Fibroblast of pulmonary artery (primary cell): ENCODE measurements at places on chromosomes 6 and 20.

- DNase-seq = peak; percentile 81
Observed at GRCh38 chr6:3612341-3613041, 139.0 kb downstream of the PXDC1 start.

GRCh38 chr6:1381481-1382330, 7.7 kb upstream of the FOXF2 start:
- DNase-seq = peak; percentile 19

- no peak for DNase-seq
Observed at GRCh38 chr6:1110164-1110563, 201.7 kb upstream of the FOXQ1 start.

DNA sequence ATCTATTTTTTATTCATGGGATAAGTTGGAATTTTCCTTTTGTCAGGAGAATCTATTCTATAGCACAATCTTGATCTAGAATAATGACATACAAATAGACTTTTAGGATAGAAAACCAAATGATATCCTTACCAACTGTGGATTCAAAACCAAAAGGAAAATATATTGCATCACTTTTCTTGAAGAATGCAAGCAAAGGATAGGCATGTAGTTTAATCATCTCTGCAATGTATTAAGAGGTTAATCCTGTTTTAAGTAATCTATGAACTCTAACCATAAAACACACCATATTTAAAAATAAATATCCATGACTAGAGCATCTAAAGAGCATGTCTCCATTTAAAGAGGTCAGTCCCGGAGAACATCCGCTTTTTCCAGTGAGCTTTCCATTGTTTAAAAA, 106.7 kb upstream of the CNKSR3 start:
- no peak for DNase-seq

GRCh38 chr6:72522735-72523141, 99.1 kb upstream of the KCNQ5 start:
- DNase-seq = no peak

GRCh38 chr6:5438922-5439584, 177.7 kb downstream of the FARS2 start:
- no peak for DNase-seq

GRCh38 chr6:147970970-147971369, 371.7 kb upstream of the SASH1 start:
- DNase-seq = peak; percentile 15

- no peak for DNase-seq
Observed at GRCh38 chr6:131005439-131006016, 57.5 kb downstream of the EPB41L2 start.

GRCh38 chr6:28947831-28948270, 24.1 kb upstream of the TRIM27 start:
- peak; percentile 23 for DNase-seq

- no peak for DNase-seq
Observed at GRCh38 chr6:154304191-154304590, 52.4 kb downstream of the IPCEF1 start.

GRCh38 chr6:169026175-169026574, 227.5 kb downstream of the THBS2 start:
- DNase-seq = peak; percentile 23

DNA sequence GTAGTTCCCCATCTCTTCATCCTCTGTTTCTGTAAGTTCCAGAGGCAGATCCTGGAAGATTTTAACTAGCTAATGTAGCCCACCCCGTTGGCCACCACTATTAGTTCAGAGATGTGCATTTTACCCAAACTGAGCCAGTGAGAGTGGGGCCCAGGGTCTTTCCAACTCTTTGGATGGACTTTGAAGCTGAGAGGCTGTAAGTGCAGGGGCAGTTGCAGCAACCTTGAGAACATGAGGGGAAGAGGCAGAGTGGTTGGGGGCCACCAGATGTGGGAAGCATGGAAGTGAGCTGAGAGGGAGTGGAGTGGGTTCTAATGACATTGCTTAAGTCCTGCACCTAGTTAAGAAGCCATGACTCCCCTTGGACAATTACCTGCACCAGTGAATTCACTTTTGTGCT, 72.2 kb downstream of the CDH26 start:
- DNase-seq = no peak

GRCh38 chr6:45375449-45375848, 2.3 kb downstream of the SUPT3H start:
- no peak for DNase-seq

- no peak for DNase-seq
Observed at GRCh38 chr6:19083801-19084200, 696.7 kb downstream of the RNF144B start.

DNA sequence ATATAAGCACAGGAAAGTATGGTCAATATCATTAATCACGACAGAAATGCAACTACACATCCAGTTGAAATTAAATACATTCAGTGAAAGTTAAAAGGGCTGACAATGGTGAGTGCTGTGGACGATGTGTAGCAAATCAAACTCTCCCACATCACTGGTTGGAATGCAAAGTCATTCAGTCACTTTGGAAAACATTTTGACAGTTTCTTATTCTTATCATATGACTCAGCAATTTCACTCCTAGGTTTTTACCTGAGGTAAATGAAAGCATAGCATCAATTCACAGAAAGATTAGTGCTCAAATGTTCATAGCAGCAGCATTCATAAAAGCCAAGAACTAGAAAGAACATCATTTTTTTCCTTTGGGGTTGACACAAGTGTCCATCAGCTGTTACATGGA, 28.6 kb upstream of the SAMD5 start:
- DNase-seq = no peak

DNA sequence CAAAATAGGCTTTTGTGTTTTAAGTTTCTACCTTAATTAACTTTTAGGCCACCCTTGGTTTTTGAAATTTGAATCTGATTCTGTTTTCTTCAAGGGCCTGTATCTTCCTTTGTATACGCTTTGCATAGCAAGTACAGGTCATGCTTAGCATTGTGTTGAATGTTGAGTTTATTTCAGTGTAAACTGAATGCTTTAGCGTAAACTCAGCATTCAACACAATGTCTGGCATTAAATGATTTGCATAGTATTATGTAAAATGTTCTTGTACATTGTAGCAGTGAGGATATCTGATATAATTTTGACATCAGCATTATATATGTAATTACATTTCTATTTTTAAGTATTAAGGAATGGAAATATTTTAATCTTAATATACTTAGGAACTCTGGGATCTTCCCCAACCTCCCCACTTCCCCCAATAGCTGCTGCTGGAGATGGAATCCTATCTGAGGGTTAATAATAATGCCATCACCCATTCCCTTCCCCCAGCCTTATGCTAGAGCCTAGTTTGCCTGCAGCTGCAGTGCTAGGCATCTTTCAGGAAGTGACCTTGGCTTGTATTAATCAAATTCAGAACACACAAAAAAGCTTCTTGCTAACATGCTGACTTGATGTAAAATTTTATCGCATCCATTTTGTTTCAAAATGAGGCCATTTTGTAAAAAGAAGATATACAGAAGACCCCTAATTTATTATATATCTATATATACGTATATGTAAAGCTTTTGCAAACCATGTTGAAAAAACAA, 73.1 kb downstream of the NCOA3 start:
- peak; percentile 21 for DNase-seq

GRCh38 chr6:112563368-112563767, 216.2 kb downstream of the RFPL4B start:
- peak; percentile 57 for DNase-seq

- peak; percentile 35 for DNase-seq
Observed at GRCh38 chr20:5602346-5602745, 147.9 kb upstream of the SHLD1 start.

DNA sequence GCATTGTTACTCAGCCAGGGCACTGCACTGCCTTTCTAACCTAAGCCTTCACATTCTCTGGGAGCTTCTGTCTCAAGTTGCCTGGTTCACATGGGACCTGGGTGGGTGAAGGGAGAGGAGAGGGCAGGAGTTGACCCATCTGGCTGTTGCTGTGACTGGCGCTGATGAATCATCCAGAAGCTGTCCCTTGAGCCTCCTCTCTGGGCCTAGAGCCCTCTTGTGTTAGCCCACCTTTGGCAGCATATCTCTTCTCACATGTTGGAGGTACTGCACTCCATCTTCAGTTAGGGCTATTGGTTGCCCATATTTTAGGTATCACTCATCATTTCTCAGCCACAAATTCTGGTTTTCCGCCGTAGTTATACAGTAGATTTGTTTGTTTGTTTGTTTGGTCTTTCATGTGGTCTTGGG, 19.8 kb downstream of the XRN2 start:
- no peak for DNase-seq

GRCh38 chr6:163416557-163417253, 2.2 kb downstream of the QKI start:
- DNase-seq = peak; percentile 92

GRCh38 chr6:151901009-151901411, 93.5 kb downstream of the ESR1 start:
- no peak for DNase-seq

DNA sequence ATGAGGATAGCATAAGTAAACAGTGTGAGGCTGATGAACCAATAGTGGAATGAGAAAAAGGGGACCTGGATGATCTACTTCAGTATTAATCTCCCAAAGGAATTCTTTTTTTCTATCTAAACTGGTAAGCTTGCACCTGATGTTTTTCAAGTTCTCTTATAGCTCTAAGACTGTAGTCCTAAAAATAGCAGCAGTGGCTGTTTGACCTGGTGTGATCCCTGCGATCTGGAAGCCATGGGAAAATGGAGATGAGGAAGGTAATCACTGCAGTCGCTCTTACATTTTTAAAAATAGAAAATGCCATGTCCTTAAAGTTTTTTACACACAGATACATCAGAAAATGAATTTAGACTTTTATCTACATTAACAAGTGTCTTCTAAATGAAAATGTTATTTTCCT, 926.4 kb upstream of the SLC35B3 start:
- no peak for DNase-seq

GRCh38 chr6:6452002-6452401, 131.5 kb upstream of the F13A1 start:
- no peak for DNase-seq

GRCh38 chr20:34529742-34530141, 13.5 kb downstream of the DYNLRB1 start:
- no peak for DNase-seq

GRCh38 chr6:158867381-158868121, 48.4 kb upstream of the EZR start:
- DNase-seq = no peak

DNA sequence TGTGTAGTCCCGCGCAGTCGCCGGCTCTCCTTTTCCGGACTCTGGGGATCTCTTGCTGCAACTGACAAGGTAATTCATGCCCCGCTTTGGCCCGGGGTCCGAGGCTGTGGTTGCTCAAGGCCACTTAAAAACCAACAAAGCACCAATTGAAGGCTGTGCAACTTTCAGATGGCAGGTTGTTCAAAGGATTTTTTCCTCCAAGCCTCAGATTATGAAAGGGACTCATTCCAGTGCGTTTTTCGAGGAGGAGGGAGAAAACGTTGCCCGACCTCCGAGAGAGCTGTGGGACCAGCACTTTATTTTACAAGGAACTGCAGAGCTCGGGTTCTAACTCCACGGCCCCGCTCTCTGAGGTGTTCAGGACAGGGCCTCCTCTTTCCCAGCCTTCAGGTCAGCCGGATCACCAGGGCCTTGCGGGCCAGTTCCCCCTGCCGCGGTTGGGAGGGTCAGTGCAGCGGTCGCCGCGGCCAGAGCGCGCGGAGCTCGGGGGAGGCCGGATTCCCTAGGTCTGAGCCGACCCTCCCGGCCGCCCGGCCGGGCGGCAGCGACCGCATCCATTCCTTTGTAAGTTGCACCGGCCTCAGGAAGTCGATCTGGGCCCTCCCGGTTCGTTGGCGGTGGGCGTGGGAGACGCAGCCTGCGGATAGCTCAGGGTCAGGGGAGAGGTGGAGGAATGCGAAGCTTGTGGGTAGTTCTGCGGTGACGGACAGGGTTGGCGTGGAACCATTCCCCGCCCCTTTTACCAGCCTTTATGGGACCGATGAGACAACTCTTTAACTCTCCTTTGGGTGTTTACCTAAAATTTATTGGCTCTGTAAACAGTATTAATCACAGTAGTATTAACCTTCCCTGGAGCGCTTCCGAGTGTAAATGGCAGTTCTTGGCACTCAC, 1.6 kb downstream of the UTRN start:
- peak; percentile 92 for DNase-seq

DNA sequence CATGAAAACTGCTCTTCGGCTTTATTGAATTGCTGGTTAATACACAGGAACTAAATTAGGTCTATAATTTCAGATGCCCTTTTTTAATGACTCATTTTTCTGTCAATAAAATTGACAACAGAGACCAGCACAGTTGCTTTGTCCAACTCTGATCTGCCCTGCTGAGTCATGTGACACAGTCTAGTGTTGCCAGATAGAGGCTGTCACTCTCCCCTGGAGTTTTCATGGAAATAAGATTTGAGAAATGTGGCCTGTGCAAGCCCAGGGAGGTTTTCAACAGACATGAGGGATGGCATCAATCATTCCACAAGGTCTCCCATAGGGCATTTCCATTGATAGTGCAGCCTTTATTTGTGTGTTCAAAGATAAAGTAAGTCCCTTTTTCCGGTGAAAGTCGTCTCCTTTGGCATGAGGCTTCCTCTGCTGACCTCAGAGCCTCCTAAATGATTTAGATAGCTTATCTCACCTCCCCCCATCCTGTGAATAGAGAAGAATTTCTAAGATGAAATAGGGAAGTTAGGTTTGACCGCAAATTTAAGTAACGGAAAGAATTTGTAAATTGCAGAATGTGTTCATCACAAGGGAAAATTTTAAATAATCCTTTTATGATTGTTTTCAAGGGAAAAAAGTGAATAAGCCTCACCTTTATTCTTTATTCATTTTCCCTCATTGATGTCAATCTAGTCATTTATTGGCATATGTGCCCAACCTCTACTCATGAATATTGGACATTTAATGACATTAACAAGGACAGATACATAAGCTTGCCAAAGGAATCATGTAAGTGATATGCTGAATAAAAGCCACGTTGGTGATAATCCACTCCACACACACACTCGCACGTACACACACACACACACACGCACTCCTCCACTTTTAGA, 277.7 kb downstream of the ADGB start:
- peak; percentile 50 for DNase-seq

DNA sequence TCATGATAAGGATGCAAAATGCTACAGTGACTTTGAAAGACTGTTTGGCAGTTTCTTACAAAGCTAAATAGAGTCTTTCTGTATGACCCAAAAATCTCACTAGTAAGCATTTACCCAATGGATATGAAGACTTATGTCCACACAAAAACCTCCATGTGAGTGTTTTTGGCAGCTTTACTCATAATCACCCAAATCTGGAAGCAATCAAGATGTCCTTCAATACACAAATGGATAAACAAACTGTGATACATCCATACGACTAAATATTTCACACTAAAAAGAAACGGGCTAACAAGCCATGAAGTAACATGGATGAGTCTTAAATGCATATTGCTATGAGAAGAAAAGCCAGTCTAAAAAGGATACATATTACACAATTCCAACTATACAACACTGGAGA, 117.2 kb downstream of the PDE10A start:
- no peak for DNase-seq
